CD4-positive, alpha-beta T cell treated with Interferon gamma for 1 hour (primary cell): ENCODE measurements at places on chromosomes 4 and X.
A peak's percentile ranks its signal among the peaks of the same experiment; 100 is the strongest.

DNA sequence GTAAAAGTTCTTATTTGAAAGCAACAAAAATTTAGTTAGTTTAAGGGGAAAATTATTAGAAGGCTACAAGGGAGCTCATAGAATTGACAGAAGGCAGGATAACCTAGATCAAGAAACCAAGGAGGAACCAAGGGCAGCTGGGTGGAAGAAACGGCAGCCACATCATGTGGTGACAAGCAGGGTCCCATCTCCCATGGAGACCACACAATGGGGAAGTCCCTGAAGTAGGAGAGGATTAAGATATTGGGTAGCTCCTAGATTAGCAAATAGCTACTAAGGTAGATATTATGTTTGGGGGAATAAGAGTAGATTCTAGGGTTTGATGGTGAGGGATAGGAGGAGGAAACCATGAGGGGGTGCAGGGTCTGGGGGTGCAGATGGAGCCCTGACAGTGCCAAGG lies 48.0 kb upstream of the TMEM154 start:
- no peak for DNase-seq

- no peak for DNase-seq
Measured at GRCh38 chr4:185541251-185541727, 6.0 kb upstream of the PDLIM3 start.

- DNase-seq: no peak
Measured at GRCh38 chr4:142120921-142121320, 484.5 kb downstream of the IL15 start.

GRCh38 chr4:826508-827208 lies 729 bp upstream of the CPLX1 start:
- DNase-seq: no peak

DNA sequence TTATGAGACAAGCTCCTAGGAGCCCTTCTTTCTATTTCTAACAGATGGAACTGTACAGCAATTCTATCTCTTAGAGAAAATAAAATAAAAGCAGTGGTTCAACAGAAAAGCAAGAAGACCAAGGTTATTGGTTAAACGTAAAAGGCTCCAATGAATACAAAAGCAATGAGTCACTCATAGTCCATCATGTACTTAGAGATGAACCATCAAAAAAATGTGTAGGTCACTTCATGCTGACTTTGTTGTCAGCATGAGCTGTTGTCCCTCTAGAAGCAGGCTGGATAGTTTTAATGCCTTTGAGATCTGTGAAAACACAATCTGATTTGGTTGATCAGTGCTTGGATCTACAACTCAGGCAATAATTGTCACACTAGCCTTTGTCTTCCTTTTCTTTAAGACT lies 378.6 kb upstream of the ANXA10 start:
- DNase-seq: no peak

- peak; percentile 75 for DNase-seq
Measured at GRCh38 chr4:15702941-15703403, at the start of gene BST1. BST1 (plus strand) TSS chr4:15703065; CDS start chr4:15703145, 80 bp downstream.

DNA sequence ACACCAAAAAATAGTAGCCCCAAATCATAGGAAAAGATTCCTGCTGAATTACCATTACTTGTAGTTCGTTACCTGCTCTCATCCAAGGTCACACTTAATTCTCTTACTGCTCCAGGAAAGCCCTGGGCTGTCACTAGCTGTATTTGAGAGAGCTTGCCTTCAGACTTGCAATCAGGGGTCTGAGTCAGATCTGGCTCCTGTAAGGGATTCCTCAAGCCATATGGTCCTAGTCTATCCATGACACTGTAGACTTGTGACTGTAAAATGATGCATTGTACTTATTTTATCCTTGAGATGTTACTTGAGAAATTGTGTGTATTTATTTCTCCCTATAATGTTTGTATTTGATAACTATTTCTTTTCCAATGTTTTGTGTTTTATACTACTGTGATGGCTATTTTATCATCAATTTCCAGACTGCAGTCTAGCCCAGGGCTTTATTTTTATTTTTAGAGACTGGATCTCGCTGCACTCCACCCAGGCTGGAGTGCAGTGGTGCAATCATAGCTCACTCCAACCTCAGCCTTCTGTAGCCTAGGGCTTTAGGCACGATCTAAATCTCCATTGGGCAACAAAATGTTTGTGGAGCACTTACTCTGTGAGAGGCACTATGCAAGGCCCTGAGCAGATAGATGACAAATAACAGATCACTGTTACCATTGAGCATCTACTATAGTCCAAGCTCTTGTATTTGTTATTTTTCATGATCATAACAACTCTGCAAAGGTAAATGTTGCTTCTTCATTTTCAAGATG lies 24.2 kb downstream of the ERVMER34-1 start:
- no peak for DNase-seq
